Frontal cortex (tissue), 4 donors: ENCODE measurements at places on chromosomes 3 and 15.

DNA sequence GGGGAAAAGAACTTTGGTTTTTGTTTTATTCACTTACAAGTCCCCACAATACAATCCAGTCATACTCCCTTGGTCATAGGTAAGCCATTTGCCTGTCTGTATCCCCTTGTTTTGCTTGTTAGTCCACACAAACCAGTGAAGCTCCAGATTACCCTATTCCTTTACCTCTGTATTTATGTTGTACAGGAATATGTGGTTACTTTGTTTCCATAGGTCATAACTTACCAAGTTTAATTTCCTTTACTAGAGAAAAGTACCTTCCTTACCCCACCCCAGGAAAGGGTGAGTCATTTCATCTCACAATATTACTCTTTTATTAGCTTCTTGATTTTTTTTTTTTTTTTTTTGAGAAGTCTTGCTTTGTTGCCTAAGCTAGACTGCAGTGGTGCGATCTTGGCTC, 113.4 kb upstream of the LRRFIP2 start:
- DNase-seq, result no peak

GRCh38 chr15:45326280-45326679, 52.1 kb downstream of the GATM start:
- DNase-seq, result no peak

DNA sequence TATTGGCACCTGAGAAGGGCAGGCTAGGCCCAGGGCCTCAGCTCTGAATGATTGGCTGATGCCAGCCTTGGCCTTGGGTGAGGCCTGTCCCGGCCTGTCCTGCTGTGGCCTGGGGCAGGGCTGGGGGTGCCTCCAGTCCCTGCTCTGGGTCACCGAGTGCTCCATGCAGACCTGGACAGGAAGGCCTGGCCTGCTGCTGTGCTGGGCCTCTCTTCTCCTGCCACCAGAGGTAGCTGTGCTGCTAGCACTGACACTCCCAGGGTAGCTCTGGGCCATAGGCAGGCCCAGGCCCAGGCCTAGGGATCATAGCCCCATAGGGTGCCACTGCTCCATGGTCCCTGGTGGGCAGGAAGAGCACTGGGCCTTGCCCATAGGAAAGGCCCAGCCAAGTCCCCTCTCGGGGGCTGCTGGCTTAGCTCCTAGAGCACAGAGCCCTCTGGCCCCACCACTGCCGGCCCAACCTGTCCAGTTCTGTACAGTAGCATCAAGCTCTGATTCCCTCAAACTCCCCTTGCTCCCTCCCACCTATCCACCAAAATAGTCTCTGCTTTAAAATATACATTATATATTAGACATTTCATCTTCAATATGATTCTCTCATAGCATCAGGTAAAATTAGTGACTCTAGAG, 18.2 kb downstream of the ABTB1 start:
- DNase-seq, result no peak

- DNase-seq, result no peak
Observed at GRCh38 chr3:189580190-189580589, 51.0 kb upstream of the TP63 start.

DNA sequence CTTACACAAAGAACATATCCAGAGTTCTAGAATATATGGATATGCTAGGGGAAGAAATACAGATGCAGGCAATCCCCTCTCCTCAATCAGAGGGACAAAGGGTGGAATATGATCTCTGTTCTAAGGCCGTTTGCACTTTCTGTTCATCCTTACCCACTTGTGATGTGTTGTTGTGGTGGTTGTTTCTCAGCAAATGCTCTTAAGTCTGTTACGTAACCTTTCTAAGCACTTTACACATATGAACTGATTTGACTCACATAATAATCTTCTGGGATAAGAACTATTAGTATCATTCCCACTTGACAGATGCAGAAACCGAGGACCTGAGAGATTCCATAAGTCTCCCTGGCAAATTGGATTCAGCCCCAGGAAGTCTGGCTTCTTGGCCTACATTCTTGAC, 40.5 kb downstream of the NGRN start:
- DNase-seq, result no peak

- DNase-seq, result no peak
Observed at GRCh38 chr15:34514251-34514670, 69.2 kb downstream of the GOLGA8B start.

DNA sequence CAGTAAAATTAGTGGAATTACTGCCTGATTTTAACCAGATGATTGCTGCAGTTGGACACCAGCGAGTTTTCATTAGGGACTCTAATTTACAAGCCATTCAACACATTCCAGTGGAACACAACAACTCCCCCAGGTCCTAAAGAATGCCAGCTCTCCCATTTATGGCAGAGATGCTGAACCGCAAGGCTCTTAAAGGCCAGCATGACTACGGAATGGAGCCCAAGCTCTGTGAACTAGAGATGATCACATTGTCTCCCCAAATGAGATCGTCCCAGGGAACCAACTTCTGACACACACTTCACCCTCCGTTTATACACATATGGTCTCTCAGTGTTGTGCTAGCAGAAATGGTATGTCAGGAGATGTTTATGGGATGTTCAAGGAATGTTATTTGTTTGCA, 446.2 kb upstream of the NR2F2 start:
- no peak for DNase-seq

DNA sequence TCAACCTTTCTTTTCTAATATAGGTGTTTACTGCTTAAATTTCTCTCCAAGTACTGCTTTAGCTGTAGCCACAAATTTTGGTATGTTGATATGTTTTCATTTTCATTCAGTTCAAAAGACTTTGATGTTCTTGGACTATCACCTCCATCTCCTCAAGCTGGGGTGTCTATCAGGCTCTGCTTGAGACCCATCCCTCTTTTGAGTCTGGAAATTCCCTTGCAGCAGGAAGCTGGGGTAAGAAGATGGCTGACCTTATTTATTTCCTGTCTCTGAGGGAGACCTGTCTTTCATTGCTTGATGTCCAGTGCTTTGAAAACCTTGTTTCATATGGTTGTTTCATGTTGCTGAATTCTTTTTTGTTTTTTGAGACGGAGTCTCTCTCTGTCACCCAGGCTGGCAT, 60.5 kb upstream of the ADPGK start:
- no peak for DNase-seq

DNA sequence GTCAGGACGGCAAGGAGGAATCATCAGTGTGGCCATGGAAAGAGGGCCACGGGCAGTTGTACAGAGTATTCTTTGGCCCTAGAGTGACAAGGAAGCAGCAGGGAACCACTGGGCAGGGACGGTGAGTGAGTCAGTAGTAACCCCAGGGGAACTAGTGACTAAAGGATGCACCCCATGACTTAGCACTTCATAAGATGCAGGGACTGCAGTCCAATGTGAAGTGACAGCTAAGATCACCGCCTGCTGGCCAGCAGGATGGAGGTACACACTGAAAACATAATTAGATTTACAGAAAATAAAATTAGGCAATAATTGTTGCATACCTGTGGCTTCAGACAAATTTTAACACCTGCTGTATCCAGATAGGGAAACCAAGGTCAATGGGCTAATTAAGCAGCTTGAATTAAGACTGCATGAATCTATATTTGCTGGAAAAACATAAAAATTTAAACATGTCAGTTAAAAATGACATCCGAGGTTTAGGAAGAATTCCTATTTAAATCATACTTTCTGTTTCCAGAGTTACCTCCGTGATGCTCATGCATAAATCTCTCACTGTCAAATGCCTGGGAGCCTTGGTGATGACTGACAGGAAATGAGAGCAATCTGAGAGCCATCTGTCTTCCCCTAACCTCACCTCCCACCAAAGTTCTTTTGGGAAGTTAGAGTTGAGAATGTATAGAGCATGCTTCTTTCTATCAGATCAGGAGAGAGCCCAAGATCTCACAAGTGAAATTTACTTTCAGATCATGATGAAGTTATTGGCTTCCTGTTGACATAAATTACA, 56.5 kb downstream of the DCLK3 start:
- no peak for DNase-seq

DNA sequence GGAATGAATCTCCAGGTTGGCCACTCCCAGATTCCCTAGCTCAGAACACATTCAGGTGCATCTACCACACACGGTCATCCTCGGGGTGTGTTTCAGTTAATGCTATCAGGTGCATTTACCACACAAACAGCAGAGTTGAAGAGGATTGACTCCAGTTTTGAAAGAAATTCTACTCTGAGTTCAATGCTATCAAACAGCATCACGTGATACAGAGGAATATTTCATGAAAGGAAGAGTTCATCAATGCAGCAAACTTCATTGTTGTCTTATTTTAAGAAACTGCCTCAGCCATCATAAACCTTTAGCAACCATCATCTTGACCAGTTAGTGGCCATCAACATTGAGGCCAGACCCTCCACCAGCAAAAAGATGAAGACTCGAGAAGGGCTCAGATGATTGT, 22.6 kb upstream of the LRRN1 start:
- no peak for DNase-seq

DNA sequence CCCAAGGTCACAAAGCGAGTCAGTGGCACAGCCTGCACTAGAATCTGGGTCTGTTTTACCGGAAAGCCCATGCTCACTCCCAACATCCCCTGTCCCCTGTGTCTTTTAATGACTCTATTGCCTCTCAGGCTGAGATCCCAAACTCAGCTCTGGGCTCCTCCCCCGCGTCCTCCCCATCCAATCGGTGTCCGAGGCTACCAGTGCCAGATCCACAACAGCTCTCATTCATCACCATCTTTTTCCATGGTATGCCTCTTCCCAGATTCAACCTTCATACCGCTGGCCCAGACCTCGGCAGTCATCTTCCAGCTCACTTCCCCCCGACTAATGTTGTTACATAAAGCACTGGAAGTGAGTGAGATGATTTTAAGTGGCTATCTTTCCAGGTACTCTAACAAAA, 16.1 kb upstream of the KY start:
- DNase-seq, result no peak

DNA sequence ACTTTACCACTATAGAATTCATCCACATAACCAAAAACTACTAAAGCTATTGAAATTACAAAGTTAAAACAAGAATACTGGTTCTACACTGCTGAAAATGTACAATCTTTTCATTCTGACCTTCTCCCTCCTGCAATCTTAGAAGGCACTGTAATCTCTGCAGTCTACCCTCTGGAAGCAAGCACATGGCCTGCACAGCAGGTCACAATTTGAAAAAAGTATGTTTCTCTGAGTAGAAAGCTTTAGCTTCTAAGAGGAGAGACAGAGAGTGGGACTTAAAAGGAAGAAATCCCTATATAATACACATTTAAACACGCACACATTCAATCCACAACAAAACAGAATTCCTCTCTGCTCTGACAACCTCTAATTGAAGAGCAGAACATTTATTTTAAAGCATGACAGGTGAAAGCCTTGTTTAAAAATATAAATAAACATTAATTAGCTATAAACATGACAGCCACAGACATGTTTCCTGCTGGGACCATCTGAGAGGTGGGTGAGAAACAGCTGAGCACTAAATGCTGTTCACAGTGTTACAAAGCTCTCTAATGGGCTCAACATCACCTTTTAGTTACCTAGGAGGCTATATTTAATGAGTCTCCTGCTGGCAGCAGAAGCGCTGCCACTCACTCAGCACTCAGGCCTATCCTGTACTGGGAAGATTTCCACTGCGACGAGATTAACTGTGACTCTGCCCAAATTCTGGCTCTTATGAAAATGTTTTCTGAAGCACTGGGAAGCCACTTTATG, 447.4 kb downstream of the AGBL1 start:
- no peak for DNase-seq

GRCh38 chr3:54353946-54354345, 231.6 kb downstream of the CACNA2D3 start:
- DNase-seq, result no peak
